Right lung (tissue), 10 donors: ENCODE measurements at places on chromosomes 7 and 10. TPM values are rescaled to one million over a fixed set of nuclear protein-coding genes. Genes with fewer than 3 reads are reported as not detected.

GIMAP8 gene
- polyA plus RNA-seq: 18.1 TPM

GIMAP5 gene
- polyA plus RNA-seq: 14.4 TPM

CPN1 gene
- 0.16 TPM for polyA plus RNA-seq

MKI67 gene
- polyA plus RNA-seq: 96.8 TPM
